ENCODE measurements at places on chromosomes 11 and 22.

DNA sequence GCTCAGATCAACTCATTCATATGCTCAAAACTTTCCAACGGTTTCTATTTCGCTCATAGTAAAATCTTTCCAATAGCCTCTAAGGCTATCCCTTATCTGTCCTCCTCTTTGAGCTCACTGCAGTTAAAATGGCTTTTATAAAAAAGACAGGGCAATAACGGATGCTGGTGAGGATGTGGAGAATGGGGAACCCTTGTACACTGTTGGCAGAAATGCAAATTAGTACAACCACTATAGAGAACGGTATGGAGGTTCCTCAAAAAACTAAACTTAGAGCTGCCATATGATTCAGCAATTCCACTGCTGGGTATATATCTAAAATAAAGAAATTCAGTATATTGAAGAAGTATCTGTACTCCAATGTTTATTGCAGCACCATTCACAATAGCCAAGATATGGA is 345.6 kb downstream of the DLG2 start:
- DNase-seq, result no peak

- no peak for DNase-seq
These were observed 722 bp upstream of the KRTAP5-2 start for GRCh38 chr11:1598816-1599215.

GRCh38 chr11:128723531-128723930 is 29.7 kb downstream of the FLI1 start:
- DNase-seq, result no peak

DNA sequence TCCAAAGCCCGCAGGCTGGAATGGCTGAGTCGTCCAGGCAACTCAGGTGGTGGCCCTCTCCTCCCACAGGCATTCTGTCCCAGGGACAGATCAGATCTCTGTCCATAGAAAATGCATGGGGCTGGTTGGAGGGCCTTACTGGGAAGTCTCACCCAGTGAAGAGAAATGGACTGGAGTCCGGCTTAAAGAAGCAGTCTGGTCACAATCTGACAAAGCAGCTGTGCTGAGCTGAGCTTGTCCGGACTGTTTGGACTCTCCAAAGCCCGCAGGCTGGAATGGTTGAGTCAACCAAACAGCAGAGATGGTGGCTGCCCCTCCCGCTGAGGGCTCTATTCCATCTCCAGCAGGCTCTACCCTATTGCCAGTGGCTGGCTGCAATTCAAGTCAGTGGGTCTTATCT is 14.4 kb upstream of the DEPDC7 start:
- DNase-seq, result no peak

DNA sequence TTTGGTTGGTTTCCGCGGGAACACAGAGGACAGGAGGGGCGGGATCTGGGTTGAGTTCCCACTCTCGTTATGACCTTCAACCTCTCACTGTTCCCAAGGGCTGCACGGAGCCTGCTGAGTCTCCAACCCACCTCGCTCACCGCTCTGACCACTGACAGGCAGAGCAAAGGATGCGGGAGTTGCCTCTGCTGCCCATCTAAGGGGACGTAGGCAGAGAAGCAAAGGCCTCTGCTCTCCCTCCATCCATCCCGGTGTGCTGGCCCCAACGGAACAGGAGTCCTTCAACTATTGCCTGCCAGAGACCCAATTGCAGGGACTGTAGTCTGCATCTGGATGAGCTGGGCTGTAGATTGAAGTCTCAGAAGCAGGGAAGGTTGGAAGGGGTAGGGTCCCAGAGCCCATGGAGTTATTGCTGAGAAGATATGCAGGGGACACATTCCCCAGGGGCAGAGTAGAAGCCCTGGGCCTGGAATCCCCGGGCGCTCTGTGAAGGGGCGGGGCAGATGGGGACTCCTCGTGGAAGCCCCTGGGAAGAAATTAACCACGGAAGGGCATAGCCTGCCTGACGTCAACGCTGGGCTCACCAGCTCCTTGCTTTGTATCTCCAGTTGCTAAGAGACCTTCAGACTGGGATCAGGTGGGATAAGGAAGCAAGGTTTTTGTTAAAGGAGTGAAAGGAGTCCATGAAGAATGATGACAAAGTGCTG is 12.7 kb upstream of the FXYD2 start:
- DNase-seq, result no peak

GRCh38 chr11:76823481-76824028 is 37.2 kb upstream of the ACER3 start:
- no peak for DNase-seq

DNA sequence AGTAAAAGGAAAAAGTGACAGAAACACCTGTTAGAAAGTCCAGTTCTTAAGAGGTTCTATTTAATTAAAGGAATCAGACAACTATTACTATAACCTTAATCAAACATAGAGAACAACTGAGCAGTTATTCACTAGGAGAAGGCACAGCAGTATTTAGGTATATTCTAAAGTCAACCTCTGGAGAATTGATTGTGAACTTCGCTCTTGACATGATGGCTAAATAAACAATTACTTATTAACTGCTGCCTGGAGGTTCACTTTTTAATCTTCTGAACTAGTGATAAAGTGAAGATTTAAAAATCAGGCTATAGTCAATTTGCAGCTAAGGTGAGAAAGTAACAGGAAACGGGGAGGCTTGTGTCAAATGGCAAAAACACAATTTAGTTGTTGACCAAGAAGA is 557.3 kb downstream of the FAM181B start:
- no peak for DNase-seq

DNA sequence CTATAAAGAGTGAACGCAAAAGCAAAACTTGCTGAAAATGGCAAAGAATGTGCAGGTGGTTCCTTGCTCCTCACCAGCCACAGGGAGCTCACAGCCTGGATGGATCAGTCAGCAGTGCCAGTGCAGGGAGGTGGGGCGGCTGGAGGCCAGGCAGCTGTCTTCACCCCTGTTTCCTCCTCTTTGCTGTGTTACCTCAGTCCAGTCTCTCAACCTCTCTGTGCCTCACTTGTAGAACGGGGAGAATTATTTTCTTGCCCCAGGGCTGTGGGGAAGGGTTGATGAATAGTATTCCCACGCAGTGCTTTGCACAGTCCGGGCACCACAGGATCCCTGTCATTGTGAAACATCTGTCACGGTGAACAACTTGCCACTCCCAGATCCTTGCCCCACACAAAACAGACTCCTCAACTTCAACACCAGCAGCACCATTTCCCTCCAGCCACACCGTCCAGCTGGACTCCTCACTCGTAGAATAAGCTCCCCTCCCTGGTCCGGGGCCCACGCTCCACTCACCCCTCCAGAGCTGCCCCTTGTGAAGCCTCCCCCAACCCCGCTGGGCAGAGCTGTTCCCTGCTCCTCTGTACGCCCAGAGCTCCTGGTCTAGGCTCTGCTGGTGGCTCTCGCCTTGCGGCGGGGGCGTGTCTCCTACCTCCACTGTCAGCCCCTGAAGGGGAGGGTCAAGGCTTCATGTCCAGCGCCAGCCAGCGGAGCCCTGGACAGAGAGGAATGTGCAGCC is 27.7 kb downstream of the MPPED1 start:
- DNase-seq, result no peak

DNA sequence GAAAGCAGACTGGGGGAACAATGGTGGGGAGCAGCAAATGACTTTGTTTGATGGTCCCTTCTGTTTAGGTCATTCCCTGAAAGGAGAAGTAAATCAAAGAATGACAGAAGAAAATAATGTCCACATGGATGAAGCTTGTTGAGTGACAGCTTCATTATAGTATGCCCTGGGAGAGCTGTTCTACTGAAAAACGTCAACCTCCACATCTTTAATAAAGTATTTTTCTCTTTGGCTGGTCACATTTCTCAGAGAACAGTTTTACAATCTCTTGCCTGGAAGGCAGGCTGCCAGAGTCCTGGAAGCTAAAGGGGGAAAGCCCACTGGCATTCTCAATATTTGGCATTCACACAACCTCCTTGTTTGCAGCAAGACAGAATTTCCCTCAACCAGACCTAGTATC is 287.9 kb downstream of the SWAP70 start:
- no peak for DNase-seq

DNA sequence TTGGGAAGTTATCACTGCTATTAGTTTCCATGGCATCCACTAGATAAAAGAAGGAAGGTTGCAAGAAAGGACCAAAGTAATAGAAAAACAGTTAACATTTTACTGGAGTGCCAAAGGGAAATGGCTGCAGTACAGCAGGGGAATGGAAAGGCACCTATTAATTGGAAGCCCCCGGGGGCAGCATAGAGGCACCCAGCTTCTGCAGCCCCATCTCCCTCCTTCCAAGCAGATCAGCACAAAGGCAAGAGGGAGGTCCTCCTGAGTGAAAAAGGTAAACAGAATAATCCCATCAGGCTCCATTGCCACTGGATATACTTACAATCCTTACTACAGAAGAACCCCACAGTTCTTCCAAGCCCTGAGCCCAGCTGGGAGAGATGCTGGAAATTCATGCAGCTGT is 887.1 kb downstream of the DLG2 start:
- no peak for DNase-seq

- DNase-seq, result no peak
These were observed 10.7 kb downstream of the IL2RB start for GRCh38 chr22:37138849-37139561.

- no peak for DNase-seq
These were observed 139.9 kb upstream of the SORL1-AS1 start for GRCh38 chr11:121592708-121593107.

DNA sequence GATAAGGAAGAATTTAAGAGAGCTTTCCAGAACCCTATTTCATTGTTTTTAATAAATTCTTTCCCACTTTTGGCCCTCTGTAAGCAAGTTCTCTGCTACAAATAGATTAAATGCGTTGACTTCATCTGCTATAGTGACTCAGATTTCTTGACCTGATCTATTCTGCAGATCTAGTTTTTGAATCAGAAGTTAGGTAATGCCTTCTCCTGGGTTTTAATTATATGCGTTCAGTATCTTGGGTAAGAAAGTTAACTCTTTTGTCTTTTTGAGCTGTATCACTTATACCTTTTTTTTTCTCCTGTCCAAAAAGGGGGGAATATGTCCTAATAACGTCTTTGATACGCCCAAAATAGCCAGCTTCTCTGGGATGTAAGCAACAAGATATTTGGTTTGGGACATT is 2.4 kb upstream of the HEPHL1 start:
- no peak for DNase-seq

GRCh38 chr11:72084076-72084475 is 3.4 kb downstream of the LRRC51 start:
- DNase-seq, result no peak

GRCh38 chr22:46090631-46091201 is 59.6 kb upstream of the PPARA start:
- DNase-seq, result no peak

- DNase-seq, result no peak
These were observed 8.5 kb downstream of the BIK start for GRCh38 chr22:43118953-43119458.

- no peak for DNase-seq
These were observed 72.1 kb upstream of the YWHAH start for GRCh38 chr22:31872209-31872608.

- DNase-seq, result no peak
These were observed 15.5 kb downstream of the EIF3F start for GRCh38 chr11:8002676-8003075.

- no peak for DNase-seq
These were observed 18.4 kb upstream of the LRRC55 start for GRCh38 chr11:57163160-57163868.

DNA sequence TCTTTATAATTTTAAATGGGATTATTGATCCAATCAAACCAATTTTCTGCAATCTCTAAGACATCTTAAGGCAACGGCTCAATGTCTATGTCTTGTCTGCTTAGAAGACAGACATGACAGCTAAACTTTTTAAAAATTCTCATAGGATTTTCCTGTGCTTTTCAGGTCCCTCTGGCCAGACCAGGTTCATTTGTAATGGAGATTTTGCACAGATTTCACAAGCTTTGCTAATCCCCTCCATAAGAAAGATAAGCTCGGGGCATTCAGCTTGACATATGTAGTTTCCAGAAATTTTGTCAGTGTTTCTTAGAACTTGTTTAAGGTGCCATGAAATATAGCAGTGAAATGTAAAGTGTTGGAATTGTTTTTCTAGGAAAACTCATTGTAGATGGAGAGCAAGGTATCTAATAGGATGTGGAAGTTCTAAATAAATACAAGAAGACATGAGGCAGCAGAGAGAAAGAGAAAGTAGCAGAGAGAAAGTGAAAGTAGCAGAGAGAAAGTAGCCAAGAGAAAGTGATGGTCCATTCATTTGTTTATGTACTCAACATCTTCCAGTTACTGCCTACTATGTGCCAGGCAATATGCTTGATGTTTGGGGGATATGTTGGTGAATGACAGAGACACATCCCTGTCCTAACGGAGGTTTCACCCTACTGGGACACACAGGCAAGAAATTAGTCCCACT is 219.1 kb upstream of the ARHGAP42 start:
- DNase-seq, result no peak

DNA sequence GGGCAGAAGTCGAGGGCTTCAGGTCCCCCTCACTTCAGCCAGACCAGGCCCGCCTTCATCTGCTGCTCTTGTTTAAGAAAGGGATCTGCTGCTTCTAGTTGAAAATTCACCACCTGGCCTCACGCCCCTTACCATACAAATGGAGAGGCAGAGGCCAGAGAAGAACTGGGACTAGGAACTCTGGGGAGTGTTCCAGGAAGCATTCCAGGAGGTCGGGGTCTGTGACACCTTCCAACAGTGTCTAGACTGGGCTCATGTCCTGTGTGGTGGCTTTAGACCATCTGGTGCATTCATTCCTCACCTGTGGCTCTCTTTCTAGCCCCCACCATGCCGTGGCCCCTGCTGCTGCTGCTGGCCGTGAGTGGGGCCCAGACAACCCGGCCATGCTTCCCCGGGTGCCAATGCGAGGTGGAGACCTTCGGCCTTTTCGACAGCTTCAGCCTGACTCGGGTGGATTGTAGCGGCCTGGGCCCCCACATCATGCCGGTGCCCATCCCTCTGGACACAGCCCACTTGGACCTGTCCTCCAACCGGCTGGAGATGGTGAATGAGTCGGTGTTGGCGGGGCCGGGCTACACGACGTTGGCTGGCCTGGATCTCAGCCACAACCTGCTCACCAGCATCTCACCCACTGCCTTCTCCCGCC is 12.3 kb downstream of the TSKU start:
- DNase-seq, result no peak

DNA sequence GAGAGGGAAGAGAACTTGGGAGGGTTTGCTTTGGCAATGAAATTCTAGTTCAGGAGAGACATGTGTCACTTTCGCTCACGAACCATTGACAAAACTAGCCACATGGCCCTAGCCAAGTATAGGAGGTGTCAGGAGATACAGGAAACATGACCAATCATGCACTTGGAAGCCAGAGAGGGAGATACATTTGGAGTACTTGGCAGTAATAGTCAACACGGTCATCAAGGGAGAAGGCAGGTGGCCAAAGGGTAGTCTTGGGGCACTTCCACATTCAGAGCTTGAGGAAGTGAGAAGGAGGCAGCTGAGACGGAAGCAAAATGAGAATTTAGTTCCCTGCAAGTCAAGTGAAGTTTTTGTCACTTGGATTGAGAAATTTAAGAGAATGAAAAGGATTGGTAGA is 26.4 kb upstream of the KIRREL3 start:
- DNase-seq, result no peak

- no peak for DNase-seq
These were observed 10.8 kb upstream of the HSPA8 start for GRCh38 chr11:123072762-123073161.

GRCh38 chr11:4085575-4085974 is 9.0 kb upstream of the RRM1 start:
- DNase-seq, result no peak

GRCh38 chr22:23002612-23003180 is 67.6 kb upstream of the GNAZ start:
- no peak for DNase-seq

Measured in activated CD8-positive, alpha-beta memory T cell treated with anti-CD3 and anti-CD28 coated beads for 48 hours (primary cell).